ENCODE measurements at places on chromosomes 16 and 17.

DNA sequence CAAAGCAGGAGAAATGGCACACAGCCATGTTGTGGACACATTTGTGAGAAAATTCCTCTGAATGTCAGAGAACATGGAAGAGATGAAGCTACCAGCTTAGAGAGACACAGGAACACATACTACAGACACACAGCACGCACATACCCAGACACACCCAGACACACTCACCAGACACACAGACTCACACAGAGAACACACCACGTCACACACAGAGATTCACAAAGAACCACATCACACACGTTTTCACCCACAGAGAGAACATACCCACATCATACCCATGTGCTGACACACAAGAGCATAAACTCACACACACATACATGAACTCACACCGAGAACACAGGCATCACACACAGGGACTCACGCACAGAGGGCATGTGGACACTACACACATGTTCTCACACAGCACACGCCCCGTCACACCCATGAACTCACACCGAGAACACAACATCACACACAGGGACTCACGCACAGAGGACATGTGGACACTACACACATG, 124.9 kb downstream of the METRNL start:
- DNase-seq, result no peak

- no peak for DNase-seq
Measured at GRCh38 chr16:8863594-8864424, 5.0 kb downstream of the CARHSP1 start.

- no peak for DNase-seq
Measured at GRCh38 chr17:49882434-49882833, 34.6 kb upstream of the TAC4 start.

- DNase-seq, result no peak
Measured at GRCh38 chr16:31714903-31715504, 158.6 kb upstream of the ZNF267 start.

- no peak for DNase-seq
Measured at GRCh38 chr17:81385320-81386111, 9.7 kb upstream of the BAHCC1 start.

- DNase-seq, result no peak
Measured at GRCh38 chr16:85983606-85984230, 84.8 kb downstream of the IRF8 start.

DNA sequence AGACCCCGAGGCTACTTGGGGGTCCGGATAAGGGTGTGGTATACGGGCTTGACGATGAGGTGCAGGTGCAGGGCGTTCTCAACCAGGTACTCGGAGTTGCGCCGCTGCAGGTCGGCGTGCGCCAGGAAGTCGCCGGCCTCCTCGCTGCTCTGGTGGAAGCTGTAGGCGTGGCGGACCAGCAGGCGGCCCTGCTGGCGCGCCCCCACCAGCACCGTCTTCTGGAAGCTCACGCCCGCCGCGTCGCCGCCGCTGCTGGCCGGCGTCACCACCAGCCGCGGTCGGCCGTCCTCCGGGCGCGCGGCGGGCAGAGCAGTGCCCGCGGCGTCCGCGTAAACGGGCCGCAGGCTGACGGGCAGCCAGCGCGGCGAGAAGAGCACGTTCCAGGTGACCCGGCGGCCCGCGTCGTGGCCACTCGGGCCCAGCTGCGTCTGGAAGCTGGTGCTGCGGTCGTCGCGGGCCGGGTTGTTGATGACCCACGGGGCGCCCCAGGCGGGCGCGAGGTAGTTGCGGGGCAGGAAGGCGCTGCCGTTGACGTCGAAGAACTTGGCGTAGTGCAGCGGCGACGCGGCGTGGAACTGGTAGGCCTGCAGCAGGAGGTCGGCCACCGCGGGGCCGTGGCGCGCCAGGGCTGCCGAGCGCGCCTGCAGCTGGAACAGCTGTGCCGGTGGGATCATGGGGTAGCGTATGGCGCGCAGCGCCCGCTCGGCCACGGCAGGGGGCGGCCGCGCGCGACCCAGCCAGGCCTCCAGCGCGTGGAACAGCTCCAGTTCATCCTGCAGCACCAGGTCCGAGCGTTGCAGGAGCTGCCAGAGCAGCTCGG, 4.8 kb downstream of the BTBD17 start:
- peak; percentile 7 for DNase-seq

- no peak for DNase-seq
Measured at GRCh38 chr16:85361441-85362118, 249.3 kb upstream of the CIBAR2 start.

DNA sequence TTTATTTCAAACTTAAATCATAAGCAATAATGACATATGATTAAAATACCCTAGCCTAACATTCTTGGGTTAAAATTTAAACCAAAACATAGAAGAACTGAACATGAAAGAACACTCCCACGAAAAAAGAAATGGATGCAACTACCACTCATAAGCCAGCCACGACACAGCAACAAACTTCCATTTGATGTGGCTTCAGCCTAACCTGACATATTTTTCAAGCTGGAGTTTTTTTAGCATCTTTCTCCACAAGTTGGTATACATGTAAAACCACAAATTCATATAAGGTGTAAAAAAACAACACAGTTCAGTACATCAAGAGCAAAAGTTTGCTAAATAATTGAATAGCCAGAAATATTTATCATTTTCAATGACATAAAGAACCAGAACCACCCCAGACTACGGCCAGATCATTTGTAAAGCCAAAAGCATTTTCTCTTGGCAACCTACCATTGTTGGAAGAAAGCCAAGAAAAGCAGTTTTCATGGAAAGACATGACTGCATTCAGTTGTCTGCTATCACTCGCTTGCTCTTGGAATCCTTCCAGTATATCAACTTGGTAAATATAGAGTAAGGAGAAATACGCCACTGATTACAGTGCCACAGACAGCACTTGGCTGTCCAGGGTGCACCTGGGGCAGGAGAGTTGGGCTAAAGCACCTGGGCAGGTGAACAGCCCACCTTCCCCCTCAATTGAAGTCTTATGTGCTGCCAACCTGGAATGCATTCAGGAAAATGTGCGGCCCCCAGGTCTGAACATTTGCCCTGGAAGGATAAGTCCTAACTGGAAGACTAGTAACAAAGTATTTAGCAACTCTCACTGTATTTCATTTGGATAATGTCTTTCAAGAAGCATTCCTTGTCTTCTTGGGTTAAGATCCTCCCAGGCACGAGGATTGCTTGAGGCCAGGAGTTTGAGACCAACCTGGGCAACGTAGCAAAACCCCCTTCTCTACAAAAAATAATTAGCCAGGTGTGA, 60.5 kb downstream of the CREBBP start:
- DNase-seq, result no peak

All from activated effector memory CD4-positive, alpha-beta T cell treated with Interleukin-2 at 50 U/mL for 16 hours (primary cell).